CD4-positive, alpha-beta T cell treated with Interleukin-1 beta for 1 hour (primary cell): ENCODE measurements at places on chromosomes 11 and 22.

DNA sequence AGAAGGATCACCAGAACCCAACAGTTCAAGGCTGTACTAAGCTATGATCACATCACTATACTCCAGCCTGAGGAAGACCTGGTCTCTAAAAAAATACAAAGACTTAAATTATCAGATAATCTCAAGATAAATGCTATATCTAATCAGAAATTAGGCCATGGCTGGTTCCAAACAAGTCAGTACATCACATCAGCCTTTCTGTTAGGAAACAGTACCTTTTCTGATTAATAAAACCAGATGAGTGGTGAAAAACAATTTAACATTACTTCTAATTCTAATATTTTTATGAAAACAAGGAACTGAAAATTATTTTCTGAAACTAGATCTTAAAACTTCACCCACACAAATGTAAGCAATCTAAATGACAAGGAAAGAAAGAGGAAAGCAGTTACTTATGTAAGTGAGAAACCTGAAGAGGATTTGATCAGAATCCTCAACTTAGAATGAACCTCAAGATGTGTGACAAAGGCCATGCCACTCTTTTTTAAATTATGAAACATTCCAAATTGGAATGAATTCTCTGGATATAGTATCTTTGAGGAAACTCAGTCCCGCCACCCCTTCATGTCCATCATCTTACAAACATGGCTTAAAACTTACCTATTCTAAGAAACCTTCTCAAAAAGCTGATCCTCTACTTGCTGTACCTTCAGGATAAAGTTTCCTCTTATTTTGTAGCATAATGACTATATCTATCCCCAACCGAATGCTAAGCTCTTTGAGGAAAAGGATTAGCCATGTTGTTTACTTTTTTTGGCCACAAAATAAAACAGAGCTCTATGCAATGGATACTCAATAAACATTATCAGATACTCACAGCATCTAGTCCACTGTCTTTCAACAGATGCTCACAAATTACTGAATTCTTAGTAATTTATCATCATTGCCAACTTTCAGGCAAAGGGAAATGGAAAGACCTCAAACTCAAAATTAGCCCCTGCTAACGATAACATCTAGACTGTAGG lies 132.0 kb downstream of the MRTFA start:
- DNase-seq: no peak

DNA sequence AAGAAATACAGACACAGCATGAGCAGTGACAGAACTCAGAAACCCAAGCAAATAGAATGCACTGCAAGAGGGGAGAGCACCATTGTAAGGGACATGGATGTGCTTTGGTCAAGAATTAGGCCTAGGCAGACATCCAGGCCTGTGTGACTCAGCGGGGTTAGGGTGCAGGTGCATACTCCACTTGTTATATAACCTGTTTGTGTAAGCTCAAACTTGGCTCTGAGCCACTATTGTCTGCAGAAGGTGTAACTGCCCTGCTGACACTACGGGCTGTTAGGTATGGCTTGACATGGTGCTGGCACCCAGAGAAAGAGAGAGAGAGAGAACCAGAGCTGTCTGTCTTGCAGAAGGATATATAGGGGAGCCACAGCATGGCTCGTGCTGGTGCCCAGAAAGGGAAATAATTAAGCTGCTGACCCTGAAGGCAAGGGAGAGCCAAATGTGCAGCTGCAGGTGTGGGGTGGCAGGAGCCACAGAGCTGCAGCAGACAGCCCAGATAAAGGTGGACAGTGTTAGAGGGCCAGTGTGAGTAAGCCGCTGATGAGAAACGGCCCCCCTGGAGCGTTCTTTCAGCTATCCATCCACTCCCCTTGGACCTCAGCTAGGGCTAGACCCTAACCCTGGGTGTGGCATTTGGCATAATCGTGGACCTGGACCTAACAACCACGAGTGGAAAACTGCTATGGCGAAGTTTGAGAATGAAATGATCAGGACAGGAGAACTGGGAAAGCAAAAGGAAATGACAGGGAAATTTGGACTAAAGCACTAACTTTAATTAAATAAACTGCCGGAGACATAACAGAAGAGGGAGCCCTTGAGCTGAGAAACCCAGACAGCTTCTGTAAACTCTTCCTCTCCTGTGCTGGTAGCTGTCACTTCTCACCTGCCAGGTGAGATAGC lies 253.0 kb upstream of the CCDC179 start:
- DNase-seq: no peak

DNA sequence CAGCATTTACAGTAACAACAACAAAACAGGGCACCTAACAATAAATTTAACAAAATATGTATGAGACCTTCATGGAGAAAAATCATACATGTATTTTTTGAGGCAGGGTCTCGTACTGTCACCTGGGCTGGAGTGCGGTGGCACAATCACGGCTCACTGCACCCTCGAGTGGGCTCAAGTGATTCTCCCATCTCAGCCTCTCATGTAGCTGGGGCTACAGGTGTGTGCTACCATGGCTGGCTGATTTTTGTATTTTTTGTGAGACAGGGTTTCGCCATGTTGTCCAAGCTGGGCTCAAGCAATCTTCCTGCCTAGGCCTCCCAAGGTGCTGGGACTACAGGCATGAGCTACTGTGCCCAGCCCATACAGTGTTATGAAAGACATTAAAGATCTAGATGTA lies 278.1 kb downstream of the SWAP70 start:
- no peak for DNase-seq

DNA sequence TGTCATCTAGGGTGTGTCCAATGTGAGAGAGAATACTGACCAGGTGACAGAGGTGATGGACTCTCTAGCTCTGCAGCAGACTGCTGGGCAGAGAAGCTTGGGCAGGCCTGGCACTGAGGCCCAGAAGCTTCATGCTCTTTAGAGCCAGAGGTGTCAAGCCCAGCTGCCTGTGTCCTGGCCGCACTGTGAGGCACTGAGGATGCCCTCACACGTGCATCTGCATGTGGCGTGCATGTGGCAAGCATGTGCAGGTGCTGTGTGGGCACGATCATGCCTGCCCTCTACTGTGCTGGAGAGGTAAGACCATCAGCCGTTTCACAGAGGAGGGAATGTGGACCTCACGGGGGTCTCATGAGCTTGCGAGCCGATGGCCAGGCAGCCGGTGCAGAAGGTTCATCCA lies 15.8 kb upstream of the TXNRD2 start:
- no peak for DNase-seq

GRCh38 chr22:25802018-25802417 lies 60.0 kb downstream of the MYO18B start:
- DNase-seq: no peak

DNA sequence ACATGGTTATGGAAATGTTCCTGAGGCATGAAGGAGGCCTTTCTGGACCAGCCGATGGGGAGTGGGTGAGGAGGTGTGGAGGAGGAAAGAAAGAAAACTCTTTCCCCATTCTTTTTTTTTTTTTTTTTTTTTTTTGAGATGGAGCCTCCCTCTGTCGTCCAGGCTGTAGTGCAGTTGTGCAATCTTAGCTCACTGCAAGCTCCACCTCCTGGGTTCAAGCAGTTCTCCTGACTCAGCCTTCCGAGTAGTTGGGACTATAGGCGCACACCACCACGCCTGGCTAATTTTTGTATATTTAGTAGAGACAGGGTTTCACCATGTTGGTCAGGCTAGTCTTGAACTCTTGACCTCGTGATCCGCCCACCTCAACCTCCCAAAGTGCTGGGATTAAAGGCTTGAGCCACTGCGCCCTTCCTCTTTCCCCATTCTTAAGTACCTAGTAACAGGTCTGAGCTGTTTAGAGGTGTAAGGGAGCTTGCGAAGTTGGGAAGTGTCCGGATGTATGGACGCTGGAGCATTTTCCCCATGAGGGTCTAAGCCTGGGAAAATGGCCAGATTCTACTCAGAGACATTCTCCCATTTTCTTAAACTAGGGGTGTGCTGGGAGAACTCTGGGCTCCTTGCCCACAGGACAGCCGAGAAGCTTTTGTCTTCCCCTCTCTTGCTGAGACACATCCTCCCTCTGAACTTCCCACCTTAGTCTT lies 135.8 kb downstream of the TEAD1 start:
- DNase-seq: no peak

- DNase-seq: no peak
These were observed 55.3 kb downstream of the EP300 start for GRCh38 chr22:41147722-41148121.

- DNase-seq: no peak
These were observed 44.7 kb downstream of the BIRC2 start for GRCh38 chr11:102391549-102392237.

DNA sequence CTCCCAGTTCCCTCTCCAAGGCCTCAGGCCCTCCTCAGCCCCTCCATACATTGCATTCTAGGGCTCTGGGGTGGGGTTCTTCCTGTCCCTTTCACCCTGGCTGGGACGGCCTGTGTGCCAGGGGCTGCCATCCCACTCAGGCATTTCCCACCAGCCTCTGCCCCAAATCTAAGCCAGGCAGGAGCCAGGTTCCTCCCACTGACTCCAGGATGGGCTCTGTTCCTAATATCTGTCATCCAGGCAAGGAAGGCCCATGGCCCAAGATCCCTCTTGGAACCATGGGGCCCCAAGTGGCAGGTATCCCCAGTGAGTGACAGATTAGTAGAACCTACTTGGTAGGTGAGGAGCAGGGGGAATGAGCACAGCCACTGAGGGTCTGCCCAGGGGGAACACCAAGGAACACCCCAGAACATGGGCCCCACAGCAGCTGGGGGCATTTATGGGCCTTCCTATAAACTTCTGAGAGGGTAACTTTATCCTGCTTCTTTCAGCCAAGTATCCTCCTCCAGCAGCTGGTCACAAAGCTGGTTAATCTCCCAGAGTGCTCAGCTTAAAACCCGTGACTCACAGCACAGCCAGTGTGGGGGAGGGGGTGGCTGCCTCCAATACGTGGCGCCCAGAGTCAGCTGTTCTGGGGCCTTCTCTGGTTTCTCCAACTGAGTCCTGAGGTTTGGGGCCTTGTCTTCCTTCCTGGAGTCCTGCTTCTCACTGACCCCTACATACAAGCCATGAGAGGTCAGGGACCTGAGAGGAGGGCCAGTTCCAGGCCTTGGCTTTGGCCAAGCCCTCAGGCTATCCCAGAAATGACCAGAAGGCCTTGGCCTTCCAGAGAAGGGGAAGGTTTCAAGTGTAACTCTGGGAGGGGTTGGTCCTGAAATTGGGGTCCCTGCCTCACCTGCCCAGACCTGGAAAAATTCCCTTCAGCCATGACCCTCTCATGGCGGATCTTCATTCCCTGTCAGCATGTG lies 19.9 kb upstream of the MYOD1 start:
- no peak for DNase-seq

GRCh38 chr11:130144861-130145281 lies 14.7 kb upstream of the ST14 start:
- no peak for DNase-seq

GRCh38 chr22:41382098-41382578 lies 396 bp downstream of the TEF start:
- DNase-seq: peak; percentile 60

GRCh38 chr11:2714463-2714800 lies 14.6 kb upstream of the KCNQ1OT1 start:
- no peak for DNase-seq

GRCh38 chr11:67606093-67606491 lies 644 bp upstream of the NDUFV1 start:
- DNase-seq: no peak

- DNase-seq: peak; percentile 5
These were observed 14.3 kb downstream of the CD44 start for GRCh38 chr11:35153280-35153679.

DNA sequence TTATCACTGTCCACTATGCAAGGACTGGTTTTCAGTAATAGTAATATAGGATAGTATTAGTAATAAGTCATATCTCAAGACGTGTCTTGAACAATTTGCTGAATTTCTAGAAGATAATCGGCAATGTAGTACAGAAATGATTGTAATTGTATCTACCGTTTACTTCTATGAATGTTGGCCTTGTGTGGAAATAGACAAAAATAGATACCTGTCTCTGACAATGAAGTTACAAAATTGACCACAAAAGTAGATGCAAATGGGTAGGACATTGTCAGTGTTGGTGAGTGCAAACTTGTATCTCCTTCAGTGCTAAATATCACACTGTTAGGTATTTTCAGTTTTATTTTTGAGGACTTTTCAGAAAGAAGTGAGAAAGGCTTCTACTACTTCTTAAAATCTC lies 43.1 kb downstream of the SVIP start:
- no peak for DNase-seq

DNA sequence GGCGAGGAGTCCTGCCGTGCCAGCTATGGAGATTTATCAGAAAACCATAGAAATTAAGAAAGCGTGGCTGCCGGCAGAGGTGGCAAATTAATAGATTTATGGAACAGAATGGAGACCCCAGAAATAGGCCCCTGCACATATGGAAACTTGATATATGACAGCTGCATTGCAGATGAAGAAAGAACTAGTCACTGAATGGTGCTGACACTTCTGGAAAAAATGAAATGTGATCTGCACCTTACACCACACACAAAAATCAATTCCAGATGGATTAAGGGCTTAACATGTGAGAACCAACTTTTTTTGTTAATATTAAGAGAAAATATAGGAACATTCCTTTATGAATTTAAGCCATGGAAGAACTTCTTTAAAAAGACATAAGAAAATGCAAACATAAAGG lies 40.3 kb upstream of the TSKU start:
- DNase-seq: no peak

DNA sequence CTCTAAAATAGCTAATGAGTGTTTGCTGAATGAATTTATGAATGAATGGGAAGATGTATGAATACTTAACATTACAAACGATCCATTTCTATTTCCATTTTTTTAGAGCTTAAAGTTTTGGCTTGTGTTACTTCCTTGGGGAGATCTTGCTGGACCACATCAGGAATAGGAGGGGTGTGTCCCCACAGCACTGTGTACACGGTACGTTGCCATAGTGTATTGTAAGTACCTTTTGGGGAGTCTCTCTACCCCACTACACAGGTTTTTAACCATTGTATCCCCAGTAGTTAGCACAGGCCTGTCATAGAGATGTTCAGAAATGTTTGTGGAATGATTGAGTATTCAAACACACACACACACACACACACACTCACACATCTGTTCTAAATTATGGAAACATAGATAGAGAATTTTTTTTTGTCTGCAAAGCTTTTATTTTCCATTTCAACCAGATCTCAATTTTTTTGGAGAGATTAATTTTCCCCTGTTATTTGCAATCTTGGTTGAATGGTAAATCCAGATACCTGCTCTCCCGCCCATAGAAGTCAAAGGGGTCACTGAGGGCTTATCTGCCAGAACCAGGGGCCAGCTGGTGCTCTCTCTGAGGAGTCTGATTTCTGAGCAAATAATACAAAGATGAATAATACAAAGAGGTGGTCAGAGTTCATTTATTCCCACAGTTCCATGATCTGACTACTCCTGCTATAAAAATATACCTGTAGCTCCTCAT lies 471.0 kb downstream of the INSC start:
- DNase-seq: no peak

GRCh38 chr22:48743601-48744282 lies 1083.9 kb downstream of the BRD1 start:
- DNase-seq: no peak

GRCh38 chr11:60844045-60844869 lies 2.3 kb downstream of the CCDC86 start:
- DNase-seq: no peak

DNA sequence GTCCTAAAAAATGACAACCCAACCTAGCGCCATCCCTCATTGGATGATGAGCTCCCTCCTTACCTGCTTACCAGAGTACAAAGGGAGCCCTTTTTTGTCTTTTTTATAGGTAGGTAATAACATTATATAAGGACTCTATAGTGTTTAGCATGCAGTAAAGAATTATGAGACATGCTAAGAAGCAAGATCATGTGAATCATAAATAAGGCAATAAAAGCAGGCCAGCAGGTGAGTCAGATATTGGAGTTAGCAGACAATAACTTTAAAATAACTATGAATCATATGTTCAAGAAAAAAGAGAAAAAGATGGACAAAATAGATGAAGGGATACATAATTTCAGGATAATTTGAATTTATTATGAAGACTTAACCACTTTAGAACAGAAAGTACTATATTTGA lies 81.5 kb downstream of the GRK3 start:
- no peak for DNase-seq

GRCh38 chr11:117941976-117942654 lies 12.9 kb upstream of the TMPRSS13 start:
- no peak for DNase-seq
